ENCODE measurements at places on chromosomes 12 and 14.

DNA sequence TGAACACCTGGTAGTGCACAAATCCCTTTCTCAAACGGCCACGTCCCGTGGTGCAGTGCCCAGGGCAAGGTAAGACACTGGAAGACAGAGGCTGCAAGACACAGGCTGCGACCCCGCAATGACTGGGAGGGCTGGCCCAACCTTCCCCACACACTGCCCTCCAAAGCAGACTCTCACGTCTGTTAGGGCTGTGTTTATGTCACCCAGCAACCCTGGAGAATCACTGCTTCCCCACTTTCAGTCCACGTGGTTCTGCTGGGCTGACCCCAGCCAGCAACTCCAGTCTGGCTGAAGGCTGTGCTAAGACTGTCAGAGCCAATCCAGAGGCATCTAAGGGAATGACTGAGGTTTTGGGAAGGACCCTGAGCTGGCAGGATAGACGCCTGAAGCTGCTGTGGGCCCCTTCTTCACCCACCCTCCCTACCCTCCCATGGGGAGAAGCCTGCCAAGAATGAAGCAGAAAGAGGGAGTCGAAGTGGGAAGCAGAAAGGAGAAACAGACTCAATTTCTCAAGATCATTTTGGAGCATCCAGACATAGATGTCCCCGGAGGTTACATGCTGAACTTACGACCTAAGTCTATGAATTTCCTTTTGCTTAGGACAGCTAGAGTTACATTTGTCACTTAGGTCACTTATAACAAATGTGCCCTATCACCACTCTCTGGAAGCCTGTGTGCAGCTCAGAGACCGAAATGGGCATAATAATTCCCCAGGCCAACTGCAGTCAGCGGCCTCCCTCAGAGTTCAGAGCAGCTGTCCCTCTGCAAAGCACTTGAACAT lies 11.7 kb downstream of the KDM2B start:
- DNase-seq: no peak

GRCh38 chr14:98954349-98955000 lies 317.5 kb downstream of the BCL11B start:
- DNase-seq: no peak

DNA sequence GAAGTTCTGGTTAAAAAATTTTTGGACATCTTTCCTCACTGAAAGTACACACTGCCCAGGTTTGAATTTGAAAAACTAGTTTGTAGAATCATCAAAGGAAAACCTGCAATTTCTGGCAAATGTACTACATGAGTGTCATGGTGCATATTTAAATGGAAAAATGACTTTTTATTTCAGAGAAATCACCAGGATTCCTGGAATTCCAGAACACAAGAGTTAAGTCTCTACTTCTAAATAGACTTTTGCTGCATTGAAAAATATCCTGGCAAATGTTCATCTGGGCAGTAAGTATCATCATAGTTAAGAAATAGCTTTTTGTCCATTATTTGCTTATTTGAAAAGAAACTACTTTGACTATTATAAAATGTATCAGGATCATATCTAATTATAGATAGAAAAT lies 275.1 kb downstream of the PRKD1 start:
- DNase-seq: no peak

DNA sequence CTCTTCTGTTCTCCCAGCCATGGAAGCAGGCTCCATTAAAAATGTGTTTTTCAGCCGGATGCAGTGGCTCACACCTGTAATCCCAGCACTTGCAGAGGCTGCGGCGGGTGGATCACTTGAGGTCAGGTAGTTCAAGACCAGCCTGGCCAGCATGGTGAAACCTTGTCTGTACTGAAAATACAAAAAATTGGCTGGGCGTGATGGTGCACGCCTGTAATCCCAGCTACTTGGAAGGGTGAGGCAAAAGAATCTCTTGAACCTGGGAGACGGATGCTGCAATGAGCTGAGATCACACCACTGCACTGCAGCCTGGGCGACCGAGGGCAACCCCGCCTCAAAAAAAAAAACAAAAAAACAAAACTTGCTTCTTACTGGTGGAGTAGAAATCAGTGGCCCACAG lies 39.8 kb downstream of the FNTB start:
- no peak for DNase-seq

- DNase-seq: no peak
Observed at GRCh38 chr12:93745286-93745685, 68.1 kb downstream of the CRADD start.

DNA sequence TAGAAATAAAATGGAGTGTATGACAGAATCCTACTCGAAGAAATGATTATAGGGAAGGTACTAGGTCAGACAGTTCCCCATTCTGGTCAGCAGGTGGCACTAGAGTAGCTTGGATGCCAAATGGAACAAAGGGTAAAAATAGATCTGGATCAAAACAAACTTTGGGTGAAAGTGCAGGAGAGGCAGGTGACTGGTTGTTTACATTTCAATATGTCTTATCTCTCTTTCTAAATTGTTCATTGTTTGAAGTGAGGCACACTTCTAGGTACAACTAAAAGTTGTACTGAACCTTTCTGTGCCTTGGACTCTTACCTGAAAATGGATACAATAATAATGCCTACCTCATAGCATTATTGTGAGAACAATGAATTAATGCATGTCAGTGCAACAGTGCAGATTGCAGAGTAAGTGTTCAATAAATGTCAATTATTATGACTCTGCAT lies 62.0 kb upstream of the OSBPL8 start:
- peak; percentile 84 for DNase-seq

- DNase-seq: no peak
Observed at GRCh38 chr12:117571321-117571720, 209.9 kb upstream of the NOS1 start.

DNA sequence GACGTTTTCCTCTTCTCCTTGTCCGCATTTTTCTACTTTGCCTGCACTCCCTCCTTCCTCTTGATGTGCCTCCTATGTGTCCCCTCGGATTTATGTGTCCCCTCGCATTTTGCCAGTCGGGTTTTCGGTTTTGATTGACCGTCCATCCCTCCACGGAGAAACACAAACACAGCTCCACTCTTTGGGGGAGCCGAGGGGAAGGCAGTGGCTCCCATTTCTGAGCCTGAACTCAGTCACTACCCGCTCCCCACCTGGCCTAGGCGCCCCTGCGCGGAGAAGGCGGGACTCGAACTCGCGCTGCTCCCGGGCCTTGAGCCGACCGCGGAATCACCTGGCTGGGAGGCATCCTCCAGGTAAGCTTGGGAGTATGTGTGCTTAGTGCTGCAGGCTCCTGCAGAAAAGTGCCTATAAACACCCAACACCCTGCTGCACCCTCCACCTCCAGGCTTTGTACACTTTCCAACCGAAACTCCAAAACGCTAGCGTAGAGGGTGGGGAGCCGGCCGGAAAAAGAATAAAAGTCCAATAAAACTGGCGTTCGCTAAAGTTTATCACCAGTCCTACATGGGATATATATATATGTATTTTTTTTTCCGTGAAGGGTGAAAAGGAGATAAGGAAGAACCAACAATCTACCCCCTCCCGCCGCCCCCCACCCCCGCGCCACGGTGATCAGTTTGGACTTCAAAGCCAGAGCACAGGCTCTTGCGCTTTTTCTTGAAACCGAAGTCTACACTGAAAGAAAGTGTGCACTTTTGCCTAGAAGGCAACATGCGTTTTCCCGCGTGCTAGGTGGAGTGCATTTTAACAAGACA lies 3.3 kb upstream of the CCND2 start:
- DNase-seq: peak; percentile 45

DNA sequence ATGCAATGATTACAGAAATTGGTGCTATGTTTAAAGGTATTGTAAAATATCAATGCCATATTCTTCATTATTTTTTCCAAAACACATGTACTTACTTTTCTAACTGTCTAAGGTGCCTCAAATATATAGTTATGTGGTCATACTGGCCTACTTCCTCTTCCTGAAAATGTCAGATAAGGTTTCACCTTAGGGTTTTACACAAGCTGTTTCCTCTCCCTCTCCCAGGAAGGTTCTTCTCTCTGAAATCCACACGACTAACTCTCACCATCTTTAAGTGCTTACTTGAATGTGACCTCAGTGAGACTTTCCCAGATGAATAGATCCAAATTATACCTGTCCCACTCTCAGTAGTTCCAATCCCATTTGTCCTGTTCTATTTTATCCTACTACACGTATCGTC lies 11.6 kb upstream of the CLEC4D start:
- peak; percentile 40 for DNase-seq

GRCh38 chr14:74579447-74580274 lies 32.4 kb downstream of the LTBP2 start:
- no peak for DNase-seq

GRCh38 chr12:88238406-88238805 lies 96.3 kb downstream of the TMTC3 start:
- DNase-seq: no peak

- DNase-seq: no peak
Observed at GRCh38 chr14:79599239-79599638, 612.1 kb downstream of the DIO2 start.

- DNase-seq: peak; percentile 85
Observed at GRCh38 chr12:124453419-124454351, 113.7 kb downstream of the NCOR2 start.
